ENCODE measurements at places on chromosomes 2 and 18. TPM values are rescaled to one million over a fixed set of nuclear protein-coding genes. Genes with fewer than 3 reads are reported as not detected.

DNA sequence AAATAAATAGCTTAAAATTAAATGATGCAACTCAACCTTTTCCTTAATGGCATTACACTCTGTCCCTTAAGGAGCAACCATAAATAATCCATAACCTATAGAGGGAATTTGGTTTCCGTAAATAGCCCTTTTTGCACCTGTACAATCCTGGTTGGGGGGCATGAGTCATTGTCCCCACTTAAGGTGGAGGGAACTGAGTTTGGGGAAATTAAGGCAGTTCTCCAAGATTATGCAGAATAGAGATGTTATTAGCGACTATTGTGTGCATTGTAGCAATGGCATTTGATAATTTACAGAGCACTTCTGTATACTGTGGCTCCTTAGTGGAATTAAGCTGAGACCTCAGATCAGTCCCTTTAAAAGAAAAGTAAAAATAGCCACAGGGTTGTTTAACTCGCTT, 6.6 kb downstream of the MYCN start:
- DNase-seq: no peak

GRCh38 chr18:50422286-50422898, 47.5 kb downstream of the SKA1 start:
- DNase-seq: no peak

GRCh38 chr2:100260712-100261620, 61.3 kb downstream of the LONRF2 start:
- peak; percentile 63 for DNase-seq

Gene SCN2A
- 0.56 TPM for total RNA-seq

Gene IL36A
- total RNA-seq: not detected

Data from left cardiac atrium (tissue), 4 donors.